ENCODE measurements at places on chromosomes 2 and 18.

GRCh38 chr2:8693157-8693821 is 11.4 kb downstream of the ID2 start:
- DNase-seq, result no peak

DNA sequence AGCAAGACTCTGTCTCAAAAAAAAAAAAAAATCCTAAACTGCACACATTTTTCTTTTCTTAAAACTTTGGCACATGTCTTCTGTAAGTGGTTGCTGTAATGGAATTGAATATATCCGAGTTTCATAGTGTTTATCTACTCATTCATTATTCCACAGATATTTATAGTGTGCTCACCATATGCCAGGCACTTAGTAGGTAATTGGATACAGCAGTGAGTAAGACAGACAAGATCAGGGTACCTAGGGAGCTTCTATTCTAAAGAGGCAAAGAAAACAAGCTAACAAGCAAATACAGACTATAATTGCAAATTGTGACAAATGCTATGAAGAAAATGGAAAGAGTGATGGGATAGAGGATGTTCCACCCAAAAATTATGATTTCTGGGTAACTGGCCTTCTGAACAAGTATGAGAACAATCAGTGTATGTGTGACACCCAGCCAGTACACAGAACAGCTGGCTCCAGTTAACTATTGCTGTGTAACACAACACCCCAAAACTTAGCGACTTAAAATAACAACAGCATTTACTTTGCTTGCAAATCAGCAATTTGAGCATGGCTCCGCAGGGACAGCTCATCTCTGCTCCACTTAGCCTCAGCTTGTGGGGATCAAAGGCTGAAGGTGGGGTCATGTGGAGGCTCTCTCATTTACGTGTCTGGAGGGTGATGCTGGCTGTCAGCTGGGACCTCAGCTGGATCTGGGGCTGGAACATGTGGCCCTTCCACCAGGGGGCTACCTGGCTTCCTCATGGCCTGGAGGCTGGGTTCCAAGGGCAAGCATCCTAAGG is 224.9 kb downstream of the INSIG2 start:
- no peak for DNase-seq

GRCh38 chr2:12539776-12540562 is 176.8 kb upstream of the TRIB2 start:
- DNase-seq, result no peak

DNA sequence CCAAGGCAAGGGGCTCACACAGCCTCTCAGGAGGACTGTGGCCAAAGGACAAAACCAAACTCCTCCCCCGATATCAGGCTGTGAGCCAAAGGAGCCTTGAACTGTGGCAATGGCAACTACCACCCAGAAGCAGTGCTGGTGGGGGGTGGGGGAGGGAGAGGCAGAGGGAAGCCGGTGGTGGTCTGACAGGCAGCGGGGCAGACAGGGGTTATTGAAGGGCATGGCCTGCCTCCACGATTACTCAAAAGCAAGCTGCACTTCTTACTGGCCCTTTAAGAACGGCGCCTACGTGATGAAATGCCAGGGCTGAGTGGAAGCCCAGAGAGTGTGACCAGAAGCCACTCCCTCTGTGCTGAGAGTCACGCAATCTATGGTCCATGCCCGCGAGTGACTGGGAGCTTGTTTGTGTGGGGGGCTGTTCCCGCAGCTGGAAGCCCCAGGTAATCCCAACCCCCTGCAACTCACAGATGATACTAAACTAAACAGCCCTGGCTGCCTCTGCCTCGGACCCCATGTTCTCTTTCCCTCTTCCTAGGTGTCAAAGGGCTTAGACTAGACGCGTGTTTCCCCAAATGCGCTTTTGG is 128.2 kb upstream of the CXCR4 start:
- no peak for DNase-seq

DNA sequence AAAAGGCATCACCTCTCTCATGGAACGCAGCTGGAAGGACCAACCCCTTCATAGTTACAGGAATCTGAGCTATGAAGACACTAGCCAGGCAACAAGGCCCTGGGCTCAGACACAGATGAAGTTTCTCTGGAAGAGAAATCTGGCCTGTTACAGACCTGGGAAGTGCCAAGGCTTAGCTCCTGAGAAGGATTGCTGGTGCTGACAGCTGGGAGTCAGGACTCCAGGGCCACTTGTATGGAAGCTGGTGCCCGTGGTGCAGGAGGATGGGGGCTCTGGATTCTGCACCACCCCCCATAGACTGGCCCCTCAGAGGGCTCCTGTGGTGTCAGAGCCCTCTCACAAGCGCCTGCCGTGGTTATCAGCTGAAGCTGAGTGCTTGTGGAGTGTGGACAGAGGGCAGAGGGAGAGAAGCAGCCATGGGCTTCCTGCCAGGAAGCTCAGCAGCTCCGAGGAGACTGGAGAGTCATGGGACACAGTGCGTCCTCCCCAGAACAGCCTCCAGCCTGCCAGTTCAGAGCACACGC is 87.3 kb upstream of the LCLAT1 start:
- no peak for DNase-seq

DNA sequence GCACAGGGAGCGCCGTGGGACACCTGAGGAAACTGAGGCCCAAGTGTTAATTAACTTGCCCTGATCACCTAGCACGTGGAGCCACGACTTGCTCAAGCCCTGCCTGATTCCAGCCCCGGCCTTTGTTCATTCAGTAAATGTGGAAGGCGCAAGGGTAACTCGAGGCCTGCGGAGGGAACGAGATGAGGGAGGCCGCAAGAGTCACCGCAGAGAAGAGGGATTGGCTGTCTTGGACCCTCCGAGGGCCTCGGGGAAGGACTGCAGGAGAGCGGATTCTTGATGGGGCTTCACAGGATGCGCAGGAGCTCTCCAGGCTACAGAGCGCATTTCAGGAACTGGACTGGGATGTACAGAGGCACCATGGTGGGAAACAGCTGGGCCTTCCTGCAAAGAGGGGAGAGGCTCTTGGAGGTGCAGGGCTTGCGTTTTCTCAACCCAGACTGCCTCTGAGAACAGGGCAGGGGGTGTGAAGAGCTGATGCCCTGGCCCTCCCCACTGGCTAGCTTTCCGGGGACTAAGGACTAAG is 511 bp upstream of the ANKMY1 start:
- no peak for DNase-seq

GRCh38 chr2:196967116-196967515 is 40.6 kb upstream of the PGAP1 start:
- no peak for DNase-seq

DNA sequence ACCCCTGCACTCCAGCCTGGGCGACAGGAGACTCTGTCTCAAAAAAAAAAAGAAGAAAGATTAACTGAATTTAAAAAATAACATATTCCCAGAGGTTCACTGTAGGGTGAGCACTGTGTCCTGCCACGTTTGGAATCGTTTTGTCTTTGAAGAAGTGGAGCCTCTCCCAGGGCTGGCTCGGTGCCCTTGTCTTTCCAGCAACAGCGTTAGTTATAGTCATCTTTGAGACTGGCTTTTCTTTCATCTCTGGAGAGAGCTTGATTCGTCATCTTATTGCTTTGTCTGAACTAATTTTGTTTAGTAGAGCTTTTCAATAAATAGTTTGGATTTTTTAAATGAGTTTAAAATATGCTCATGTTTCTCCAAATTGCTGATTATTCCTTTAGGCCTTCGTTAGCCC is 50.5 kb downstream of the IMPA2 start:
- DNase-seq, result no peak

GRCh38 chr18:36284671-36285295 is 12.7 kb upstream of the FHOD3 start:
- peak; percentile 2 for DNase-seq

Measured in stimulated activated naive CD4-positive, alpha-beta T cell treated with Interleukin-2 at 50 U/mL for 16 hours (primary cell).